ENCODE measurements at places on chromosomes 1 and 21.
A peak's percentile ranks its signal among the peaks of the same experiment; 100 is the strongest.

- DNase-seq = no peak
These were observed 6.5 kb downstream of the RIMS3 start for GRCh38 chr1:40658751-40659648.

- peak; percentile 34 for DNase-seq
These were observed 154.0 kb upstream of the WNT4 start for GRCh38 chr1:22296701-22297591.

DNA sequence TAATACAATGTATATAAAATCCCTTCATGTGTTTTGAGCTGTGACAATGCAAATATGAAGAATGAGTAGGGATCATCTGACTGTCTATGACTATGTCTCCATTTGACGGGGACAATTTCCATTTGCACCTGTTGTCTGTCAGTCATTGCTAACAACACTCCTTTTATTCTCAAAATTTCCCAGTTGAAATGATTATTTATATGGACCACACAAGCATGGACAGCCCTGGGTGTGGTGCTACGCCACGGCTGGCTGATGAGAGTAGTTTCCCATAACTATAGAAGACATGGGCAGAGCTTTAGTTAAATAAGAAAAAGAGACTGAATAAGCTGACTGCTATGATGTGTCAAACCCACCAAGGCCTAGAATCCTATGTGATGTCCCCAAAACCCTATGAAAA lies 135.8 kb downstream of the MAP3K21 start:
- no peak for DNase-seq

- DNase-seq = peak; percentile 32
These were observed 19.1 kb downstream of the SRSF4 start for GRCh38 chr1:29162476-29163138.

- no peak for DNase-seq
These were observed 57.8 kb downstream of the RUNX3 start for GRCh38 chr1:24872061-24872850.

GRCh38 chr1:198729195-198729863 lies 90.5 kb downstream of the PTPRC start:
- DNase-seq = no peak

DNA sequence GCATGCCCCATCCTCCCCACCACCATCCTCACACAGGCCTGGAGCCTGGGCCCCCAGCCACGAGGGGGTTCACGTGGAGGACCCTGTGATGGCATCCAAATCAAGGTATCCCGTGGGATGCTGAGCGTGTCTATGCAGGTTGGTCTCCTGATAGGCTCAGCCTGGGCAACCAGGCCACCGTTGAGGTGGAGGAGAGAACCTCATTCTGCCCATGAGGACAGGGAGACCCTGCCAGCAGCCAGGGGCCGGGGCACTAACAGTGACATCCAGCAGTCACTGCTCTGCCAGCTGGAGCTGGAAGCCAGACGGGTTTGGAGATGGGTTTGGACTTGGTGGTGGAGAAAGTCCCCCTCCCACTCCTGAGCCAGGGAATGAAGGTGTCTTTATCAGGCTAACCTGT lies 582.8 kb downstream of the MATN1 start:
- no peak for DNase-seq

DNA sequence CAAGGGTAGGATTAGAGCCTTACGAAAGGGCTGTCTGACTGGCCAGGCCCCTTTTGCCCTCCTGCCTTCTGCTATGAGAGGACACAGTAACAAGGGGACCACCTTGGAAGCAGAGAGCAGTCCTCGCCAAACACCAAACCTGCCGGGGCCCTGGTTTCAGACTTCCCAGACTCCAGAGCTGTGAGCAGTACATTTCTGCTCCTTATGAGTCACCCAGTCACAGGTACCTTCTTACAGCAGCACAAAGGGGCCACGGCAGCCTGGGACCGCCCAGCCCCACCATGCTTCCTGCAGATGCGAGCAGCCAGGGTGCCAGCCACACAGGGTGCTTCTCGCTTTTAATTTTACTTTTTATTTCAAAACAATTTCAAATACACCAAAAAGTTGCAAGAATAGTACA lies 17.2 kb upstream of the POFUT2 start:
- DNase-seq = no peak

DNA sequence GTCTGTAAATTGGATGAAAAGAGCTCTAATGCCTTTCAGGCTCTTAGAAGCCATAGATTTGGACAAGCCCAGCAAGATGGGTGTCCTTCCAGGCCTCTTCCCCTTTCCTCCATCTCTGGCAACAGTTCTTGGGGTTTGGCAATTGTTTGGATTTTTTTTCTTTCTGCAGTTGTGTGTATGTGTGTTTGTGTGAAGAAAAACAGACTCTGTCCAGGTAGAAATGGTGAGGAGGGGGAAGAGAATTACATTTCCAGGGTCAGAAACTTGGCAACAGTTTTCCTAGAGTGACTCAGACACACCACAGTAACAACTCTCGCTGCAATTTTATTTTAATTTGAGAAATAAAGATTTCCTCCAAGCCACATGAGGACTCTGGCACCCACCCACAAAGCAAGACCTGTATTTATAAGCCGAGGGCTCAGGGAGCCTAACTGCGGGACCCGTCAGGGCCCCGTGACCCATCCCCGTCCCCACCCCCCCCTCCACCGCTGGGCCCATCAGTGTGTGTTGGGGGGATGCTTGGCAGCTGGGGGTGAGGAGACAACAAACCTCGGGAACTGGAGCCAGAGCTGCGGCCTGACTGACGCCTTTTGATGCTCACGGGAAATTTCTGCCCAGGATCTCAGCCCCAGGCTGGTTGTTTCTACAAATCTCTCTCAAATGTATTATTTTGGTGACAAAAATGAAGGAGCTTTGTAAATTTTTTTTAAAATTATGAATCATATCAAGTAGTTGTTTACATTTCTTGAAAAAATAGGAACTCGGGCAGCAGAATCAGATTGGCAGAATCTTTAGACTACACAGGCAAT lies 4.4 kb downstream of the TMEM200B start:
- no peak for DNase-seq

GRCh38 chr21:21200939-21201615 lies 202.9 kb downstream of the NCAM2 start:
- DNase-seq = peak; percentile 22

DNA sequence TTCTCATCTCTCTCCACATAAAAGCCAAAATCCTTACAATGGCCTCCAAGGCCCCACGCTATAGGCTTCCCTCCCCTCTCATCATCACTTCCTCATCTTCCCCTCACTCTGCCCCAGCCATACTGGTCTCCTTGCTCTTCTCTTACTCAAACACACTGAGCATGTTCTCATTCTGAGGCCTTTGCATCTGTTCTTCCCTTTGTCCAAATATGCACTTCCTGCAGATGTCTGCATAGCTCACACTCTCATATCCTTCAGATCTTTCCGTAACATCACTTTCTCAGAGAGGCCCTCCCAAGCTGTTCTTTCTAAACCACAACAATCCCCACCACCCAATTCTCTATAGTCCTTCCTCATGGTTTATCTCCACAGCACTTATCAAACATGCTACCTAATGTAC lies 284.1 kb downstream of the HHIPL2 start:
- peak; percentile 40 for DNase-seq

DNA sequence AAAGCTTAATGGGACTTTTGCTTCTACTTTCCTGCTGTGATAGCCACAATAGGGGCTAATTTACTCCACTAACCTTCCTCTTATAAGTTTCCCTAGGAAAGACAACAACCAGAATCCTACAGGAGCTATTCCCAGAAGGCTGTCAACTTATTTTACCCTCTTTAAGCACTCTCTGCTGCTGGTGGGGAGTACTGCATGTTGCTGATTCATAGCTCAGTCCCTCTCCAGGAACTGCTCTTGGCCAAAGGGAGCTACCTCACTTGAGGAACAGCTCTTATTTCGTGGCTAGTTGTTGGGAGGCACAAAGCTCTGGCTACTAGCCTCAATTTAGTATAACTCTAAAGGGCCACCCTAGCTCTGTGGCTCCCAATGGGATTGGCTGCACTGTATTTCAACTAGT lies 37.2 kb downstream of the ADSS2 start:
- DNase-seq = peak; percentile 69

DNA sequence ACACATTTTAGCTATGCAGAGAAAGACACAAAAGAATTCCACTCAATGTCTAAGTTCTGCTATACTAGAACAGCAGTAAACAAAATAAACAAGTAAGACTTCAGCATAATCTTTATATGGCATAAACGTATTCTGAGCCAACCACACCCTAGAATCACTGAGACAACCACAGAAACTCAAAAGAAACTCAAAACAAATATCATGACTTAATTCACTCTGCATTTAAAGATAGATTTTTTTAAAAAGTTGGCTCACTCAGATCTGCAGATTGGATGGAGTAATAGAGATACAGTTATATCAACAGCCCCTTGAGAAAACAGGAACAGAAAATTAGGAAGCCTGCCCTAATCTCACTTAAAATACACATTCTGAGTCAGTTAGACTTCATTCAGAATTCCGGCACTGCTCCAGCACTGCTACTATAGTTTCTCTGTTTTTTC lies 95.0 kb downstream of the COL24A1 start:
- DNase-seq = no peak

DNA sequence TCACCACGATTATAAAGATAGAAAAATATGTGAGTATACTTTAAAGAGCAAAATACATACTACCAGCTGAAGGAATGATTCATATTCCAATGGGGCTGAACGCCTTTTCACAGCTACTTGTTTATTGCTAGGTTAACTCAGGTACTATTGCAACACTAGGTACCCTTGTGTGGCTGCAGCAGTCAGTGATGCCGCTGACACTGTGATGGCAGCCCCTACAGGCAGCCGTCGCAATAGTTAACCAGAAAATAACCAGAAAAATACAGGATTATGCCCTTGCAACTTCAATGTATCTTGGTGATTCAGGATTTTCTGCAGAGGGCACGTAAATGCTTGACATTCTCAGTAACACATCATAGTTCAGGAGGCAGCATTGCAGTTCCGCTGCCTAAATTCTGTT lies 1.6 kb upstream of the MARK1 start:
- no peak for DNase-seq

- no peak for DNase-seq
These were observed 6.3 kb upstream of the ATP1B1 start for GRCh38 chr1:169100208-169100607.

GRCh38 chr21:39845571-39846130 lies 21.6 kb upstream of the PCP4 start:
- DNase-seq = no peak

DNA sequence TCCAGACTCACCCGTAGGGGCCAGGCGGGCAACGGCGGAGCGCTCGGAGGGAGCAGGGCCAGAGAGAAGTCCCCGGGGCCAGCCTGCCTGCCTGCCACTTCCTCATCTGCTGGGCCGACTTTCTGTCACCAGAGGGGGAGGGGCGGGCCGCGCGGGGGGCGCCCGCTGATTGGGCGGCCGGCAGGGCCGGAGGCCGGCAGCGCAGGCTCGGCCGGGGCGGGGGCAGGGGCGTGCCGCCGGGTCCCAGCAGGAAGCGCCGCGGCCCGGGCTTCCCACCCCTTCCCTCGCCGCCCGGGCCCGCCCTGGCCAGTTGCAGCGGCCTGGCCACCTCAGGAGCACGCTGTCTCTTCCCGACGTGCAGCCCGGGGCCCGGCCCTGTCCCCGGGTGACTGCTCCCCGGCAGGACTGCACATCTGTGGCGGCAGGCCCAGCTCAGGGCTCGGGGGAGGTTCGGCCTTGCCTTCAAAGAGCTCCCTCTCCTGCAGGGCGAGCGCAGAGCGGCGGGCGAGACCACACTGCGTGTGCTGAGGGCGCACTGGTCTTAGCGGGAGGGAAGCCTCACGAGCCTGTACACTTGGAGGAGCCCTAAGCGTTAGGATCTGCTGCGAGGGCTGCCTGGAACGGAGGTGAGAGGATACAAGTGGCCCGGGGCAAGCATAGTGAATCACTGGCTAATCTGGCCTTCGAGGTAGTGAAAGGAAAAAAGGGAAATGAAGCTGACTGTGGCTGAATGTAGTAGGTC lies at the start of gene ELOVL1:
TSS of gene ELOVL1 (minus strand) at position 108 of the 742 bp plus-strand sequence. CDS start 2,402 bp downstream, outside the sequence.
- peak; percentile 92 for DNase-seq

- no peak for DNase-seq
These were observed 31.4 kb upstream of the PRELP start for GRCh38 chr1:203444171-203444576.

- peak; percentile 72 for DNase-seq
These were observed 62.7 kb downstream of the DMAP1 start for GRCh38 chr1:44275991-44276405.

DNA sequence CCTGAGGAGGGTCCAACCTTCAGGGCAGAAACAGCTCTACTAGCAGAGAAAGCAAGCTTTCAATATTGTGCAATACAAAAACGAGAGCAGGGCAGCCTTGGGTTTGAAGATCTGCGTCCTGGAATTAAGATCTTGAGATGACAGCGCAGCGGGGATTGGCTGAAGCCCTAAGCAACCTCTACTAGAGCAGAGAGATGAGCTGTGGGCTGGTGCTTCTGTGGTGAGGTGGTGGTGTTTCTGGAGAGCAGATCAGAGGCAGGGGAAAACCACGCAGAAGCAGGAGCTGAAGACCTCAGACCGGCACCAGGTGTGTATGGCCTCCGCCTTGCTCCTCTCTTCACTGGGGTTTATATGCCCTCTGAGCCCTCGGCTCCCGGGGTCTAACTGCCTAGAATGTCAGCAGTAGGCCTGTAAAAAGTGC lies 12.5 kb downstream of the TRAF3IP3 start:
- DNase-seq = no peak

DNA sequence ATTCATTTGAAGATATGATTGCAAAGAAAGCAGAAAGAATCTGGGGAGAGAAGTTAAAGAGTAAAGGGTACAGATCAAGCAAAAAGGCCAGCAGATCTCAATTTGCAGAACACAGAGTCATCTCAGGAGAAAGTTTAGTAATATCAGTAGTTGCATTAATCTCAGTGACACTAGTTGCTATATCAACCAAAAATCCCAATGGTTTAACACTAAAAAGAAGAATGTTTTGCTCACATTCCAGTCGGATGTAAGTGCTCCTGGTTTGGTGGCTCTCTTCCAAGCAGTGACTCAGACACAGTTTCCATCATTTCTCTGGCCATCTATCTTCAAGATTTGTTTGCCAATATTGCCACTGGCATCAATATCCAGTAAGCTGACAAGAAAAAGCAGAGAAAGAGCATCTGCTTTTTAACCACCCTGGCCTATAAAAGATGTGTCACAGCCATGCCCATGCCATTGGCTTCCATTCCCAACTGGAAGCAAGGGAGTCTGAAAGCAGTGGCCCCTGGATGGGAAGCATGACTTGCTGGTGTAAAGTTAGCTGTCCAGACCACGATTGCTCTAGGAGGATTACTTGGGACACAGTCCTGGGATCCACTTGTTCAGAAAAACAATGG lies 45.5 kb upstream of the AIM2 start:
- peak; percentile 71 for DNase-seq

- DNase-seq = no peak
These were observed 87.9 kb downstream of the AHCTF1 start for GRCh38 chr1:246843876-246844275.

- no peak for DNase-seq
These were observed 16.8 kb upstream of the DLGAP3 start for GRCh38 chr1:34946211-34946610.

GRCh38 chr21:44509539-44509938 lies 30.5 kb downstream of the KRTAP10-1 start:
- no peak for DNase-seq

Data from EH (cell line).